NAMALWA (cell line): ENCODE measurements at places on chromosomes 16 and 17.
A peak's percentile ranks its signal among the peaks of the same experiment; 100 is the strongest.

DNA sequence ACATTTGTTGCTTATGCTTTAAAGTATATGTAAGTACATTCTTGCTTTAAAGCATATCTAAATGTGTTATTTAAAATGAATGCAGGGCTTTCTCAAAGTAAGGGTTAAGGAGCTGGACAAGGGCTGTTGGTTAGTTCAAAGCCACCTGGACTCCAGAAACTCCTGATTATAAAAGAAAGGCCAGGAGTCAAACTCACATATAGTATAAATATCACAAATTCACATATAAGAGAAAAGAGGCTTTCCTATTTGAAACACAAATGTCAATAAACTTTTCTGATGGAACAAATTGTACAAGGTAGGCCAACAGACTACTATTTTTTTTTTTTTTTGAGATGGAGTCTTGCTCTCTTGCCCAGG lies 84.5 kb upstream of the CORO6 start:
- DNase-seq = peak; percentile 48

GRCh38 chr17:45702666-45703266 lies 81.4 kb upstream of the CRHR1 start:
- no peak for DNase-seq

DNA sequence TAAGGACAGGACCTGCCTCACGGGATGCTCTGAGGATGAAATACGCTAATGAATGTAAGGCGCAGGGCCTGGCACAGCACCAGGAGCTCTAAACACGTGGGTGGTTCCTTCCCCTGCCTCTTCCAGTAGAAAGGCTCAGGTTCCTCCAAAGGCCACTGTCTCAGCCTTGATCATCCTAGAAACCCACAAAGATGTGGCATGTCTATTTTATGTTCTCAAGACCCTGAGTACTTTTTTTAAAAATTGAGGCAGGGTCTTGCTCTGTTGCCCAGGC lies 17.0 kb upstream of the MEAK7 start:
- no peak for DNase-seq

DNA sequence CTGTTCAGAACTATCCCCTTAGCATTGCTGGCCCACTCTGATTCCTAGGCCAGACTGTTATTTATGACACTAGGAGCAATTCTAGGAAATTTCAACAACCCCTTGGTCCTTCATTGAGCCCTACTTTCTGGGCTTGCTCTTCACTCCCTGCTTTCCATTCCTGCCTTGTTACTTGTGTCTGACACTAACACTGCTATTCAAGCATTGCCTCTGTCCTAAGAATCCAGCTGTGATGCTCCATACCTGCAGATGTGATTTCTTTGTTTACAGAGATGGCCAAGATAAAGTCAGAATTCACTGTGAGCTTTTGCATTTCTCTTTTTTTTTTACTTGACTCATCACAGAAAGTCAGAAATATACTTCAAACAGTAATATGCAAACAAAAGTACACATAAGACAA lies 377.2 kb upstream of the GOT2 start:
- DNase-seq = no peak

GRCh38 chr16:46973996-46974324 lies 486 bp upstream of the DNAJA2 start:
- no peak for DNase-seq

GRCh38 chr17:47660064-47660492 lies 10.4 kb downstream of the KPNB1 start:
- DNase-seq = peak; percentile 79

- peak; percentile 53 for DNase-seq
Measured at GRCh38 chr16:28321700-28322411, 29.5 kb downstream of the SBK1 start.

DNA sequence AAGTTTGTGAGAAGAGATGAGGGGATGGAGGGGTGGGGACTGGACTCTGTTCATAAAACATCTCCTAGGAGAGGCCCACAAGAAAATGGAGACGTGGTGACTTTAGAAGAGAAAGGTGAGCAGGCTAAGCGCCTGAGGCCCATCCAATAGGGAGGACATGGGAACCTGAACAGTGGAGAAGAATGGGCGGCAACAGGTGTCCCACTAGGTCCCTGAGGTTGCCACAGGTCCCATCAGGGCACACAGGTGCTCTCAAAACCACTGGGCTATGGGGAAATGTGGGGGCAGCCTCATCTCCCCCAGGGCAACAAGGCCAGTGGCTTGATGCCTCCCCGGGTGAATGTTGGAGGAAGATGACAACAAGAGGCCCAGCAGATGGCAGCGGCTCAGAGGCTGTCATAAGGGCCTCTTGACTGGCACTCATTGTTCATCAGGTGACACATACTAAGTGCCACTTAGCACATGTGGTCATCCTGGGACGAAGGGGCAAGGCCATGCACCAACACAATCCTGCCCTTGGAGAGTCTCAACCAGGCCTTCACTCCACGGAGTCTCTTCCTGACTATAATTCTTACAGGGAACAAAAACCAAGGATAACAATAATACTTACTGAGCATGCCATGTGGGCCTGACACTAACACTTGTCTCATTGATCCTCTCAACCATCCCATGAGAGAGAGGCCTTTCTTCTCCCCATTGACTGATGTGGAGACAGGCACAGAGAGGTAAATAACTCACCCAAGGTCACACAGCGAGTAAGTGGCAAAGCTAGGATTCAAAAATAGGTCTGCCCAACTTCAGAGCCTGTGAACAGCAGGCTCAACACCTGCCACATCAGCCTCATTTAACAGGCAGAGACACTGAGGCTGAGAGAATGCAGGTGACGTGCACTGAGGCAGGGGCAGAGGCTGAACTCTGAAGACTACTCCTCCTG lies 38.0 kb downstream of the CUEDC1 start:
- peak; percentile 34 for DNase-seq

- DNase-seq = no peak
Measured at GRCh38 chr17:7289256-7290032, 5.0 kb downstream of the YBX2 start.

GRCh38 chr16:86027373-86028126 lies 128.6 kb downstream of the IRF8 start:
- DNase-seq = no peak

DNA sequence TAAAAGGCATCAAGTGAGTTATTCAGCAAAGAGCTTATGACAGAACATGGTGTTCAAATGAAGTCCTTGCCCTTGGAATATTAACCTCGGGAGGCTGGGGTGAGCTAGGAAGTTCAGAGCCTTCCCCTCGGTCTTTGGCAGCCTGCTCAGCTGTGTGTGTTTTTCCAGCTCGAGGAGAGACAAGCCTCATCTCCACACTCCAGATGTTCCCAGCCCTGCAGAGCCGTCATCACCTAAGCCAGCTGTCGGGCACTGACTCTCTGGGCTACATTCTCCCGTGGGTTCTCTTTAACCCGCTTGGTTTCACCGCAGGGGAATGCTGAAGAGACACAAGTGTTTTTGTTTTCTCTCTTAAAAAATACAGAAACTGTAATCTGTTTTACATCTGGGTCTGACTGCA lies 47.1 kb downstream of the IRX3 start:
- DNase-seq = no peak

DNA sequence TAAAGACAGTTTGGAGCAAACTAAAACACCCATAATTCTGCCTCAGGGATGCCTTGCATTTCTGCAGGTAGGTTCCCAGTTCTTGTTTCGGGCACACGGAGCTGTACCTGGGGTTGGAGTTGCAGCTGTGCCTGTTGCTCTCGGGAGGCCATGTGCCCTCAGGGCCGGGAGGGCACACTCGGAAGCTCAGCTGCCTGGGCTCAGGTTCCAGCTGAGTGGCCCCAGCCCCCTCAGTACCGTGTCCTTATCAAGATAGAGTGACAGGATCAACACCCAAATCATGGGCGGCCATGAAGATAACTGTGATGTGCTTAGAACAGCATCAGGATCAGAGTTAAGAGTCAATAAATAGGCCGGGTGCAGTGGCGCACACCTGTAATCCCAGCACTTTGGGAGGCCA lies 107.9 kb downstream of the SNX29 start:
- no peak for DNase-seq

DNA sequence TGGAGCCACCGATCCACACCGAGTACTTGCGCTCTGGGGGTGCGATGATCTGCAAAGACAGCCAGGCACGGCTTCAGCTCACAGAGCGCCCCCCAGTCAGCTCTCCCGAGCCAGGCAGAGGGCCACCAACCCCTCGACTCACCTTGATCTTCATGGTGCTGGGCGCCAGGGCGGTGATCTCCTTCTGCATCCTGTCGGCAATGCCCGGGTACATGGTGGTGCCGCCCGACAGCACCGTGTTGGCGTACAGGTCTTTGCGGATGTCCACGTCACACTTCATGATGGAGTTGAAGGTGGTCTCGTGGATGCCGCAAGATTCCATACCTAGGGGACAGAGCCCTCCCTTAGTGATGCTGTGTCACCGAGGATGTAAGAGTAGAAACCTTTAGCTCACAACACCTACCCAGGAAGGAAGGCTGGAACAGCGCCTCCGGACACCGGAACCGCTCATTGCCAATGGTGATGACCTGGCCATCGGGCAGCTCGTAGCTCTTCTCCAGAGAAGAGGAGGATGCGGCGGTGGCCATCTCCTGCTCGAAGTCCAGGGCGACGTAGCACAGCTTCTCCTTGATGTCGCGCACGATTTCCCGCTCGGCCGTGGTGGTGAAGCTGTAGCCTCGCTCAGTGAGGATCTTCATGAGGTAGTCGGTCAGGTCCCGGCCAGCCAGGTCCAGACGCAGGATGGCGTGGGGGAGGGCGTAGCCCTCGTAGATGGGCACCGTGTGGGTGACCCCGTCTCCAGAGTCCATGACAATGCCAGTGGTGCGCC lies 1.6 kb downstream of the ACTG1 start:
- DNase-seq = no peak

DNA sequence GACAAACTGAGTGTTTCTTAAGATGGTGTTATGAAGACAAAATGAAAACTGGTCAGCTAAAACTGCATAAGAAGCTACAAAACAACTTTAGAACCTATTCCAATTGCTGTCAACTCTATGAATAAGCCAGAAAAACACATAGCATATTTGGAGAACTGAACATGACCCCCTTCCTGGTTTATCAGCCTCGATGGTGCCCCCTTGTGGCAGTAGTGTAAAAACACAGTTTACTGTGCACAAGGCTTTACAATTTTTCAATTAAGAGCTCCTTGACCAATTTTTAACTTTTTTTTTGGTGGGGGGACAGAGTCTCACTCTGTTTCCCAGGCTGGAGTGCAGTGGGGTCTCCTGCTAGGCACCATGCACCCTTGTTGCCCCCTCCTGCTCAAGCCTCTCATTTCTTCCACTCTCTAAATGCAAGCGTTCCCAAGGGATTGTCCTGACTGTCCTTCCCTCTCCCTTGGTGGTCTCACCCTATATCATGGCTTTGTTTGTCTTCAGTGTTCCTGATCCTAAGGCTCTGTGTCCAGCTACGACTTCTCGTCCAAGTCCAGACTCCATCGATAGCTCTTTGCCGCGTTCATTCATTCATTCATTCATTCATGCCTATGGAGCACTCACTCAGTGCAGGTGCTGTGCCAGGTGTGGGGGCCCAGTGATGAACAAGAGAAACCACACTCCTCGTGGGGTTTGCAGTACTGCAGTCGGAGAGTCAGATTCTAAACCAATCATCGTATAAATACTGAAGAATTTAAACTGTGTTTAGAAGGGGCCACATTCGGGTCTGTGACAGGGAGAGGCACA lies 7.5 kb downstream of the EIF1 start:
- peak; percentile 94 for DNase-seq

- no peak for DNase-seq
Measured at GRCh38 chr16:49743203-49743464, 112.8 kb downstream of the ZNF423 start.

GRCh38 chr16:31421587-31421986 lies 6.6 kb downstream of the COX6A2 start:
- no peak for DNase-seq

DNA sequence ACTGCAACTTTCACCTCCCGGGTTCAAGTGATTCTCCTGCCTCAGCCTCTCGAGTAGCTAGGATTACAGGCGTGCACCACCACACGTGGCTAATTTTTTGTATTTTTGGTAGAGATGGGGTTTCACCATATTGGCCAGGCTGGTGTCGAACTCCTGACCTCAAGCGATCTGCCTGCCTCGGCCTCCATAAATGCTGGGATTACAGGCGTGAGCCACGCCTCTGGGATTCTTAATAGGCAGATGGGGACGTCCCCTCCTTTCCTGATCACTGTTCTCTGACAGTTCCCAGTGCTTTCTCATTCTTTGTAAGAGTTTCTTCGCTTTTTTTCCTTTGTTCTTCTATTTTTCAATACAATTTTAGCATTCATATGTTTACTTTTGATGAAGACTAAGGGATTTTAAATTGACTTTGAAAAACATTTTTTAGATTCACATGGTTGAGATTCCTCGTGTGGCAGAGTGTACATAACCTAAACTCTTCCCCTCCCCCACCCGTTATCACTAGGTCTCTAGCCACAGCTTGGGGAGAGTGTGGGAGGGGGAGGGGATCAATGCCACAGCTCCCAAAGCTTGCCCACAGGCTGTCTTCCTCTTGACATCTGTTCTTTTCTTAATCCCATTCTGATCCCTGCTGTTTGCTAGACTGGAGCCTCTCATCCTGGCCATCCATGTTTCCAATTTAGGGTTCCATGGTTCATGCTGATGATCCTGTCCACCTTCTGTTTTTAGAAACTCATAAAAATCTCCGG lies 11.0 kb downstream of the ADORA2B start:
- no peak for DNase-seq

DNA sequence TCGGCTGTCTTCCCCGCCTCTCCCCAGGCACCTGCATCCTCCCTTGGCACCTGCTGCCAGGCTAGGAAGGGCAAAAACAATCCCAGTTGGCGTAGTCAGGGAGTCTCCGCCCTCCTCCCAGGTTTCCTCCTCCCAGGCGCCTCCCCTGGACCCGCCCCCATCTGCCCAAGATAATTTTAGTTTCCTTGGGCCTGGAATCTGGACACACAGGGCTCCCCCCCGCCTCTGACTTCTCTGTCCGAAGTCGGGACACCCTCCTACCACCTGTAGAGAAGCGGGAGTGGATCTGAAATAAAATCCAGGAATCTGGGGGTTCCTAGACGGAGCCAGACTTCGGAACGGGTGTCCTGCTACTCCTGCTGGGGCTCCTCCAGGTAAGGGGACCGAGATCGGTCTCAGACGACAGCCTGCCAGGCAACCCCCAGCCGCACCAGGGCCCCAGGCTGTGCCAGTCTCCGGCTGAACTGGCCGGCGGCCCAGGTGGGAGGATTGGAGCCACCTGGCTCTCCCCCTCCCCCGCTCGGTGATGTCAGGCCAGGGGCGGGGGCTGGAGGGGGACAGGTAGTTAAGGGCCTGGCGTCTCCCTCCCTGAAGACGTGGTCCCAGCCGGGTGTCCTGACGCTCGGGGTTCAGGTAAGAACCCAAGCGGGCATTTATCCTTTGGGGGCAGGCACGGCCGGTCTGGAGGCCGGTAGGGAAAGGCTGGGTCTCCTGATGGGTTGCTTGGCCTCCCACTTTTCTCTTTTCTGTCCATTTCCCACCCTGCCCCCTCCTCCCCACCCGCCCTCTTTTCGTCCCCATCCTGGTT lies at the start of gene GRB7:
Gene GRB7, plus strand, starts transcription at position 179 of the 808 bp plus-strand sequence. CDS start 4,364 bp downstream, outside the sequence.
- no peak for DNase-seq

DNA sequence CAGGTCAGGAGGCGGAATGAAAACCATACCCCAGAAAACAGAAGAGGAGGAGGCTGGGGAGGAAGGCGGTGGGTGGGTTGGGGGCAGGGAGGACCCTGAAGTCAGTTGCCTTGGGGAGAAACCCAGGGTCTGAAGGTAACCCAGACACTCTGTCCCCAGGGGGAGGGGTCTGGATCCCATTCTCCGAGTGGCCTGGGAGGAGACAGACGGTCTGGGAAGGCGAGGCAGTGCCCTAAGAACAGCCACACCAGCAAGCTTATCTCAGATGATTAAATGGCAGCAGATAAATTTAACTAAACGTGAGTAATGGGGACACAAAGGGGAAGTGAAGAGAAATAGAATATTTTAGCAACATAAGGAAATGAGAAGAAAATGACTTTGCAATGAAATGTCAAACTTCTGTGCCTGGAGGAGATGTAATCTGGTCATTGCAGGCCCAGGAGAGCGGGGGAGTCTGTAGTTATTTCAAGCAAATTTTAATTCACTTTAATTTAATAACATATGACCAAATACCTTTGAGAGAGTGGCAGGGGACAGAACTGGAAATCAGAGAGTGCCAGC lies 21.4 kb upstream of the ZFP90 start:
- DNase-seq = no peak
